Stimulated activated CD8-positive, alpha-beta memory T cell treated with anti-CD3 and anti-CD28 coated beads, Interleukin-4, amount 100 ng/mL, for 1 hour (primary cell): ENCODE measurements at places on chromosomes 11 and 22.

GRCh38 chr11:69867076-69868005 lies 48.1 kb upstream of the FGF3 start:
- DNase-seq = no peak

DNA sequence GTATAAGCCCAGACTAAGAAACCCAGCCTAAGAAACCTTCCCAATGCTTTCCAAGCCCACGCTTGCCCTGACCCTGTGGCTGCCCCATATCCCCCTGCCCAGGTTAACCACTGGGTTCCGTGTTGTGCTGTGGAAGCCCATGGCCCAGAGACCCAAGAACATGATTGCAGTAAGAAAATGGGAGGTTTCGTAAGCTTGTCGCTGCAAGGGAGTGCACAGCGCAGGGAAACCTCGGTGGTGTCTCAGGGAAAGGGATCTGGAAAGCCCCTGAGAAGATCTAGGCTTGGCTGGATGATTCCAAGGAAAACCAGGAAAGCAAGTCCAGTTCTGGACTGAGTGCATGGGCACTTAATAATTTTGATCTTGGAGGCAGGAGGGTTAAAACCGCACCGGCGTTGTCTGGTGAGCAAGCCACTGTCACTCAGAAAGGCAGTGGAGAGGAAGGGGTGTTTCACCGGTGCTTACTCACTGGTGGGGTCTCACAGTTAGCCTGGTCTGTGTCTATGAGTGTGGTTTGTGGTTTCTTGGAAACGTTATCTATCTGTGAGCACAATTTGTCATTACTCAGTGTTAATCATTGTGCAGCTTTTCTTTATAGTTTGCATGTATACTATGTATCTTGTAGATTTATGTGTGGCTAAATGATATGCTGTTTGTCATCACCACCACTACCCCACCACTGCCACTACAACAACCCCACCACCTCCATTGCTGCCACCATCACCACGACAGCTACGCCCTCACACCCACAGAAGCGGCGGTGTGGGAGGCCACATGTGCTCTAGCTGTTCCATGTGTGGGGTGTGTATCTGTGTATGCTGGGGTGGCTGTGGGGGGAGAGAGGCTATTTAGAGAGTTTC lies 53.3 kb upstream of the PRDM11 start:
- no peak for DNase-seq

DNA sequence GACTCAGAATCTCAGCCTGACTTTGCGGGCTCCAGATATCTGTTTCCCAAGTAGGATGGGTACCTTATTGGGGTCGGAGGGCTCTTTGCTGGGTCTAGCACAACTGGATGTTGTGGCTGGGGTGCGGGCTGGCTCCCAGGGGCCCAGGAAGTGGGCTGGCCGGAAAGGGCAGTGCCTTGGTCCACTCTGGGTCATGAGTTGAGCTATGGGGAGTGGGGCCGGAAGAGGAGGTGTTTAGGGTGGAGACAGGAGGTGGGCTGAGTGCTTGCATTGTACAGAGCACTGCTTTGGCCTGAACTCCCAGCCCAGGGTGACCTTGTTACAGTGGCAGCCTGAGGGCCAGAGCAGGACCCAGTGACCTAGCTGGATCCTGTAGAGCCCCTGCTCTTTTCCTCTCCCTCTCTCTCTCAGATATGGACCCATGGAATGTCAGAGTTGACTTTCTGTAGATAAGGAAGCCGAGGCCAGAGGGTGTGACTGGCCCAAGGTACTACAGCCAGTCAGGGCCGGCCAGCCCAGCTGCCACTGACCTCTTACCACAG lies 13.2 kb downstream of the PHLDB1 start:
- no peak for DNase-seq

- peak; percentile 11 for DNase-seq
Measured at GRCh38 chr11:14075118-14076078, 112.9 kb downstream of the SPON1 start.

GRCh38 chr11:114551060-114551459 lies 8.6 kb downstream of the NXPE1 start:
- DNase-seq = no peak

- DNase-seq = no peak
Measured at GRCh38 chr11:106425819-106426218, 348.4 kb downstream of the AASDHPPT start.

GRCh38 chr11:59417023-59417422 lies 9.2 kb downstream of the OR5A2 start:
- DNase-seq = no peak
